ENCODE measurements at places on chromosomes 16 and 17. TPM values are rescaled to one million over a fixed set of nuclear protein-coding genes. Genes with fewer than 3 reads are reported as not detected.

Gene CLEC18B
- 0.28 TPM for total RNA-seq

GRCh38 chr17:67221062-67221998, 23.7 kb downstream of the HELZ start:
- H3K4me1 ChIP-seq: peaks cover 2% of the 10 kb centered on the region
- H3K4me3 ChIP-seq: no peak overlapping the region
- DNase-seq: no peak
- H3K27me3 ChIP-seq: no peaks in the 10 kb centered on the region
- H3K27ac ChIP-seq: no peak overlapping the region
- H3K36me3 ChIP-seq: peaks cover 33% of the 10 kb centered on the region

Gene KRTAP1-1
- total RNA-seq: not detected

- DNase-seq: no peak
- H3K4me3 ChIP-seq: no peak overlapping the region
- H3K36me3 ChIP-seq: no peaks in the 10 kb centered on the region
- no peak overlapping the region for H3K27ac ChIP-seq
- no peaks in the 10 kb centered on the region for H3K27me3 ChIP-seq
Measured at GRCh38 chr17:34358631-34359030, 2.4 kb downstream of the CCL13 start.

GRCh38 chr17:66379996-66380395, 77.6 kb downstream of the PRKCA start:
- H3K27ac ChIP-seq: no peak overlapping the region
- peaks cover 5% of the 10 kb centered on the region for H3K4me1 ChIP-seq
- no peaks in the 10 kb centered on the region for H3K27me3 ChIP-seq
- H3K4me3 ChIP-seq: no peak overlapping the region

DNA sequence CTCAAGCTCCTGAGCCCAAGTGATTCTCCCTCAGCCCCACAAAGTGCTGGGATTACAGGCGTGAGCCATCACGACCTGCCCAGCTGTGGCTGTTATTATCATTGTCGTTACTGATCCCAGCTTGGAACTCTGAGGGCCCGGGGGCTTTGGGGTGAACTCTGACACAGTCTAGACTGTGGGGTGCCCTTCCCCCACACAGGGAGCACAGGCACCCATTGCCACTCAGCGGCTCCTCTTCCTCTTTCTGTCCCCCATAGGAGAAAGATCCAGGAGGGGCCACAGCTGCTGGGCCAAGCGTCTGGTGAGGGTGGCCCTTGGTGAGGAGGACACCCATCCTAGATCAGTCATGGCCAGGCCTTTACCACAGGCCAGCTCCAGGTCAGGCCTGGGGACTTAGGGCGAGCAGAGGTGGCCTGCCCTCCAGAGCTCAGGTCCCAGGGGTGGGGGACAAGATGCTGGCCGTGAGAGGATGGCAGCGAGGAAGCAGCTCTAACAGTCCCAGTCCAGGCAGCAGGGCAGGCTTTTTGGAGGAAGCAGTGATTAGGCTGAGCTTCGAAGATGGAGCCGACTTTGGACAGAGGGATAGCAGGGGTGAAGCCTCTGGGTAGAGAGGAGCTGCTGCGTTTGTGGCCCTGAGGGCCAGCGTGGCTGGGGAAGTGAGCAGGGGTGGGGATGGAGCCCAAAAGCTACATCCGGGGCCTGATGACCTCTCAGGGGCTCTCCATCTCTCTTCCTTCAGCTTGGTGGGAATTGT, 24.7 kb downstream of the TMEM235 start:
- no peaks in the 10 kb centered on the region for H3K27me3 ChIP-seq
- DNase-seq: no peak
- peaks cover 61% of the 10 kb centered on the region for H3K4me1 ChIP-seq
- H3K36me3 ChIP-seq: no peaks in the 10 kb centered on the region

Gene CWC25
- 18.7 TPM for total RNA-seq

DNA sequence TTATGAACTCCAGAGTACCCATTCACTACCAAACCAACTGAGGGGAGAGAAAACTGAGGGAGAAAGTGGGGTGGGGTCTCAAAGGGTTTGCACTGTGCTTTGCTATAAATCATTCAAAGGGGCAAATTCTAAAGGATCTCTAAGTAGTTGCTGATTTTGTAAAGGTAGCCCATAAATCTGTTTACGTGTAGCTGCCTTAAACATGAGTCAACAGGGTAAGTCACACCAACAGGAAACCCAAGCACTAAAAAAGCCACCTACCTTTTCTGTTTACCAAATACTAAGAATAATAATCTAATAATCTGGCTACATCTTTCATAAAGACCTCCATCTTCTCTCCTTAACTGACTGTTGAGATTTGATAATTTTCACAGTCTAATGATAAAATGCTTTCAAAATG, 8.4 kb upstream of the HSBP1 start:
- H3K27me3 ChIP-seq: peaks cover 3% of the 10 kb centered on the region
- H3K4me1 ChIP-seq: no peaks in the 10 kb centered on the region
- H3K36me3 ChIP-seq: no peaks in the 10 kb centered on the region
- H3K27ac ChIP-seq: no peak overlapping the region
- DNase-seq: no peak

GRCh38 chr17:45406107-45406506, 26.6 kb downstream of the ARHGAP27 start:
- H3K27me3 ChIP-seq: no peaks in the 10 kb centered on the region
- peaks cover 55% of the 10 kb centered on the region for H3K36me3 ChIP-seq
- no peak for DNase-seq
- H3K27ac ChIP-seq: no peak overlapping the region

- H3K4me3 ChIP-seq: no peak overlapping the region
- no peaks in the 10 kb centered on the region for H3K4me1 ChIP-seq
- no peaks in the 10 kb centered on the region for H3K27me3 ChIP-seq
- no peak for DNase-seq
- H3K27ac ChIP-seq: no peak overlapping the region
Measured at GRCh38 chr17:69796078-69796477, 278.9 kb upstream of the KCNJ16 start.

- H3K4me1 ChIP-seq: no peaks in the 10 kb centered on the region
- no peaks in the 10 kb centered on the region for H3K36me3 ChIP-seq
- no peaks in the 10 kb centered on the region for H3K27me3 ChIP-seq
- no peak overlapping the region for H3K27ac ChIP-seq
Measured at GRCh38 chr16:56956076-56956475, 5.7 kb upstream of the CETP start.

Gene ACSM5
- 0.33 TPM for total RNA-seq

- no peak overlapping the region for H3K27ac ChIP-seq
- no peak overlapping the region for H3K4me3 ChIP-seq
- DNase-seq: no peak
- H3K27me3 ChIP-seq: no peaks in the 10 kb centered on the region
Measured at GRCh38 chr16:78461496-78462287, 362.2 kb downstream of the WWOX start.
